GM12865 (cell line): ENCODE measurements at places on chromosomes 2 and 18.

- DNase-seq: no peak
These were observed 138.9 kb downstream of the TNS1 start for GRCh38 chr2:217863883-217864282.

- DNase-seq: no peak
These were observed 10.2 kb downstream of the NEDD4L start for GRCh38 chr18:58054041-58054781.

GRCh38 chr2:222869252-222869560 lies 8.4 kb downstream of the ACSL3 start:
- DNase-seq: no peak

DNA sequence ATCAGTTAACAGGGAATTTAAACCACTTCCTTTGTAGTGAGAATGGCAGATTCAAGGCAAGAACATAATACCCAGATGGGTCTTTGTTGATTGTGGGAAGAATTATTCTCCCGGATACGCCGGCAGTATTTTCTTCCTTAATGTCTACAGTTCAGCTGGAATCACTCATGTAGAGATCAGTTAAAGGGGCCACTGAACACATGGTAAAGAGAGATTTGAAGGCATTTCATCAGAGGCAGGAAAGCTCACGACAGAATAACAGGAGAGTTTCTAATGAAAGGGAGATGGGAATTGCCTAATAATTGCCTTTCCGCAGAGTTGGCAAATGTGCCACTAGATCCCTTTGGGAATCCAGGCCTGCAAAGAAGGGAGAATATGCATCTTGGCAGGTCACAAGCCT lies 327.7 kb upstream of the ZNF804A start:
- DNase-seq: no peak

GRCh38 chr2:241848761-241849615 lies 9.7 kb downstream of the PDCD1 start:
- DNase-seq: no peak

- DNase-seq: no peak
These were observed 27.1 kb upstream of the CWC22 start for GRCh38 chr2:180033993-180034894.

- no peak for DNase-seq
These were observed 1.4 kb downstream of the OTOS start for GRCh38 chr2:240139011-240139441.

DNA sequence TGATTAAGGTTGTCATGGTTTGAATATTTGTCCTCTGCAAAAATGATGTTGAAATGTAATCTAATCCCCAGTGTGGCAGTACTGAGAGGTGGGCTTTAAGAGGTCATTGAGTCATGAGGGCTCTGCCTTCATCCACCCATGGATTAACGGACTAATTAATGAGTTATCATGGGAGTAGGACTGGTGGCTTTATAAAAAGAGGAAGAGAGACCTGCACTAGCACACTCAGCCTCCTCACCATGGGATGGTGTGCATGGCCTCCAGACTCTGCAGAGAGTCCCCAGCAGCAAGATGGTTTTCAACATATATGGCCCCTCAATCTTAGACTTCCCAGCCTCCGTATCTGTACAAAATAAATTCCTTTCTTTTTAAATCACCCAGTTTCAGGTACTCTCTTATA lies 41.0 kb downstream of the DTNB start:
- DNase-seq: no peak

GRCh38 chr2:85423525-85423924 lies 5.0 kb downstream of the SH2D6 start:
- DNase-seq: no peak

GRCh38 chr2:65396348-65397026 lies 35.9 kb downstream of the SPRED2 start:
- no peak for DNase-seq

GRCh38 chr2:63628403-63628942 lies 39.7 kb downstream of the MDH1 start:
- peak; percentile 5 for DNase-seq

DNA sequence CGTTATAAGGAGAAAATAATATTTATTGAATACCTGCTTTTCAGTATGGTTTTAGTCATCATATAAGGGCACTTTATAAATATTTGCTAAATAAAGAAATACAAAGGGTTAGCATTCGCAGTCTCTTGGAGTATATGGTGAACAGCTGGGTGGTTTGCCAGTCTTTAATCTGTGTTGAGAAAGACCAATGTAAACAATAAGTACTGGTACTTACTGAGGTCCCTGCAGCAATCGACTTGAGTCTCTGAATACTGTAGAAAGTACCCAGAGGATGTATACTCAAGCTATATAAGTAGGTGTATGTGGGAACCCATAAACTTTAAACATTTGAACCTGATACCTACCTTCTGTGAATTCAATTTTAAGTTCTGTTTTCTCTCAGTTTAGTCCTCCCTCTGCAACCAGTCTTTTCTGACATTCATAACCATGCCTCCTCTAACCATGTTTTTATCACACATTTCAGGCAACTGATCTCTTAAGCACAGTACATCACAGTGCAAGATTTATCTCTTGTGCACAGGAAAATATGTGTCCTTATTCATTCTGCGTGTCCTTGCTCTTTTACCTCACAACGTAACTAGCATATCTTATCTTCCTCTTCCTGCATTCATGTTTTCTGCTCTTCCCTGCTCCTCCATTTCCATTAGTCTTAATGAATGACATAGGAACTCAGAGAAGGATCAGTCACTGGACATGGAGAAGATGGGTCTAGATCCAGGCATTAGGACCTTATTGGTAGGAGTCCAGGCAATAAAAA lies 21.7 kb downstream of the C18orf63 start:
- no peak for DNase-seq

- no peak for DNase-seq
These were observed 82.4 kb upstream of the PDE1A start for GRCh38 chr2:182509216-182509615.

DNA sequence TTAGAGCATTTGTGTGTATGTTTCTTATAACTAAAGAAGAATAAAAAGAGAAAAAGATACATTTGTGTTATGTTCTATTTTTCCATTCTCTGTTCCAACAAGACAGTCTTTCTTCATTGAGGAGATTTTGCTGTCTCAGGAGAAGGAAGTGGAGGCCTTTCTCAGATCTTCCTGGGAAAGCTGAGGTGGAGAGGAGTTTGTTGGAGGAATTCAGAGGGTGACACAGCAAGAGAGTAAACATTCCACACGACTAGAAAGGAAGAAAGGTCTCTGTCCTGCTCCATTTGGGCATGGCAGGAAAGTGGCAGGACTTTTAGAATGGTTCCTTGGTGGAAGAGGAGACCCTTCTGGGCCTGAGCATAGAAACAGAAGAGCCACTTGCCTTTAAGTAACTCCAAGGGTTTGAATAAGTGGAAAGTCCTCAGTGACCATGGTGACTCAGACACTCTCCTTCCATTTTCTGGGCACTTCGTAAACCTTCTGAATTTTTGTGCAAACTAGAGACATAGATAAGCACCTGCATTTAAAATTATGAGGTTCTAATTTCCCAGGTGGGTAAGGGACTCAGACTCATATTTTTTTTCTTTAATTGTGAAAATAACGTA lies 52.3 kb upstream of the COL5A2 start:
- DNase-seq: no peak

DNA sequence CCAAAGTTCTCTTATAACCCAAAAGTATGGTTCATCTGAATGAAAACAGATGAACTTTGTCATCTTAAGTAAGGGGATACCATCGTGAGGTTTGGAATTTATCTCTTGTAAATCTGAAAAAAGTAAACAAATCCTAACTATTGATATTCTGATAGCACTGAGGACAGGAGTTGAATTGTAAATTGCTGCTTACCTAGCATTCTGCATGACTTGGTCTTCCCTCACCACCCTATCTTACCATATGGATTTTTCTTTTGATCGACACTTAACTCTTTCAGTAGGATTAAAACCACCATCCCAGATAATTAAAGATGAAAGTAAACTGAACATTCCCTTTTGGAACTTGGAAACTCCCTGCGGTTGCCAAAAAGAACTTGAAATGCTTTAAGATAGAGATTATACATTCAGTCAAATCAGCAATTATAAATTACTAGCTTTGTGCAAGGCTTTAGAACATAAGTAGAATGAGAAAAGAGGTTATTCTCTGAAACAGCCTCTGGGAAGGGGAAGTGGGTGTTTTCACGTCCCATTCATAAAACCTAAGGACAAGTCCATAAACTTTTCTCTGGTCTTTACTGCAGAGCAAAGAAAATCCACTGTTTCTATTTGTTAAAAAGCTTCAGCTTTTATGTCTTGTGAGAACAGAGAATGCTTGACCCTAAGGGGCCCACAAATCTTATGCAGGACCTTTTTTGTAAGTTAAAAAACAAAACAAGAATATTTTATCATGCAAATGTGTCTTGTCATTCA lies 49.7 kb upstream of the ZNF397 start:
- no peak for DNase-seq

DNA sequence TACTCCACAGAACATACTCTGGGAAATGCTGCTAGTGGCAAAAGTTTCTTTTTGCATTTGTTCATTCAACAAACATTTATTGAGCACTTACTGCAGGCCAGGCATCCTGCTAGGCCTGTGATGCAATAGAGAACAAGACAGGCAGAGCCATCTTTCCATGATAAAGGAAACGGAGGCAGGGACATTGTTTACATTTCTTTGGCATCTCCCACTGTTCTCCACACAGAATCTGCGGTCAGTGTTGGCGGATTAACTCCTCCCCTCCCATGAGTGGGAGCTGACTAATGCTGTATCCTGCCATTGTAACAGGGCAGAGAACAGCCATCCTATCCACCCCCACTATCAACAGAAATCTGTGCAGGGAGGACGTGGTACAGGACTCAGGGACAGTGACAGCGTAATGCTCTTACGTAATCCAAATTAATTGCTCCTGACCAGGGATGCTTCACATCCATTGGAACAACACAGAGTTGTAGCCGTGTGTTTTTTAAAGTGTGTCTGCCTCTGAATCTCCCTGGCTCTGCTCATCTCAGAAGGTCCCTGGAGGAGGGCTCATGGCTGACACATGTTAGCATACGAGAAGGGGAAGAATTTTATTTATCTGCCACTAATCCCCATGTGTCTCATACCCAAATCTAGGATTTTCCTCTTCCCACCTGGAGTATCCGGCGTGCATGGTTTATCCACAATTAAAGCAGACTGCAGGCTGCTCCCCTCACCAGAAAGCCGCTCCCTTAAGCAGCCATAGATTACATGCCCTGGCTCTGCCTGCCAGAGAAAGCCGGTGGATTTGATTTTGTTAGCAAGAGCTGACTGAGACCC lies 32.3 kb downstream of the STEAP3 start:
- DNase-seq: no peak

DNA sequence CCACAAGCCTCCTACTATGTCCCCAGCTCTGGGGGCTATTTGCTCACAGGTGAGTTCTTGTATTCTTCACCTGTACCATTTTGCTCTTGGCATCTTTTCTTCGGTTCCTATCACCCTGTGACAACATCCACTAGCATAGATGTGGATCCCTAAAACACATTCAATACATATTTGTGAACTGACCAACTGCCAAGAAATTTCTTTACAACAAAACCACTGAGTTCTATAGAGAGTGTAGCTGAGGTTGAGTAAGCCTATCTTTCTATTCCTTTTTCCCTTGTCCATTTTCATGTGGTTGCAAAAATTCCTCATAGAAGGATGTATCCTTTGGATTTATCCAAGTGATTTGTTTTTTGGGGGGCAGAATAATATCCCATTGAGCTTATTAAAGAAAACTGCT lies 192.7 kb upstream of the ITGA4 start:
- no peak for DNase-seq

DNA sequence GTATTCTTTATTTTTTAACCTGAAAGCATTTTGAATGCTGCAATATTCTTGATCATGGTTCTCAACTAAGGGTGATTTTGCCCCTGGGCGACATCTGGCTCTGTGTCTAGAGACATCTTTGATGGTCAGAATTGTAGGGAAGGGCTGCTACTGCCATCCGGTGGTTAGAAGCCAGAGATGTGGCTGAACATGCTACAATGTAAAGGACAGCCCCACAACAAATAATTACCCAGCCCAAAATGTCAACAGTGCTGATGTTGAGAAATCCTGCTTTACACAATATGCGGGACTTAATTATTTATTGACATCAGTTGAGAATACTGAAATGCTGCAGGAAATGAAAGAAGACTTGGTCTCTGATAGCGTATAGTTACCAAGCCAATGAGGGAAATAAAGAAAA lies 37.5 kb upstream of the SERPINB2 start:
- peak; percentile 41 for DNase-seq

DNA sequence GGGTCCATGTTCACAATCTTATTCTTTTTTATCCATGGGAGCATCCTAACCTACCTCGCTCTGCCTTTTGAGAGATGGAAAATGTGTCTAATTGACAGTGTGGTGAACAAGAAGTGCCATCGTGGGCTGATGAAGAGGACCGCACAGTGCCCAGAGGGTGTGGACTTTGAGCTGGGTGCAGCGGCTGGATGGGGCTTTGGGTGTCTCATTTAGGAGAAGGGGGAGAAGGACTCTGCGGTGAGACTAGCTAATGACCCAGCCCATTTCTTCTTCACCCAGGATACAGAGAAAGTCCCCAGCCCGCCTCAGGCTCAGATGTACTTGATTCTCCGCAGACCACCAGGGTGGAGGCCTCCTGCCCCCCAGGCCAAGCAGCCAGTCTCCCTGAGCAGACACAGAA lies 33.7 kb upstream of the SNTG2 start:
- no peak for DNase-seq

- no peak for DNase-seq
These were observed 1.8 kb downstream of the SERPINB13 start for GRCh38 chr18:63588909-63589308.

- no peak for DNase-seq
These were observed 642 bp upstream of the SRSF7 start for GRCh38 chr2:38751596-38752410.

DNA sequence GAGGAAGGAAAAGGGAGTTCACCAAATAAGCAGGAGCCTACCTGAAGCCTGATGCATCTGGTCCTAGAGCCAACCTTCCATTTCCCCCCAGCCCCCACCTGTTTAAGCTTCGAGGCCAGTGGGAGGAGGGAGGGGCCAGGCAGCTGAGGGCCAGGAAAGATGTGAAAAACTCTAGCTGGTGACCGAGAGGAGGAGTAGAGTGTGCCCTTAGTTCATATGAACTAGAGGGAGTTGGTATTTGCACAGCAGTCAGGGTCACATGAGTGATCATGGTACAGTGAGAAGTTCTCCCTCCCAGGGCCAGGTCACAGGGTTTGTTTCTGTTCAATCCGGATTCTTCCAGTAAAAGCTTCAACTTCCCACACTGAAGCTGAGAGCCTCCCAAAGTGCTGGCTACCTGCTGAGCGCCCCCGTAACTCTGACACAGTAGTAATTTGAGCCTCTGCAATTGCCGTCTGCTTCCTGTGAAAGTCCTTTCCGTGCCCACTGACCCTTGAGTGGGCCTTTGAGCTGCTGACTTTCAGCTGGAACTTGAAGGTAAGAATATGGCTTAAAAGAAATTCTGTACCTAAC lies at the start of gene SULT1C2:
Gene SULT1C2, plus strand, starts transcription at position 362 of the 573 bp plus-strand sequence. CDS start 4,773 bp downstream, outside the sequence.
- DNase-seq: no peak

GRCh38 chr2:82527124-82527523 lies 1932.0 kb downstream of the SUCLG1 start:
- DNase-seq: no peak
